IMR-90 (cell line): ENCODE measurements at places on chromosomes 6 and 20. TPM values are rescaled to one million over a fixed set of nuclear protein-coding genes. Genes with fewer than 3 reads are reported as not detected.

SIRPD gene
- not detected in 2 replicates for total RNA-seq

THBD gene
- under 0.01 TPM in 1 of 2 replicates, not detected in the other for total RNA-seq

FBXO5 gene
- total RNA-seq = 16.7 and 25.3 TPM in 2 replicates

TRIM40 gene
- not detected in 2 replicates for total RNA-seq

SPDEF gene
- not detected in 2 replicates for total RNA-seq

BPIFB2 gene
- total RNA-seq = not detected in 2 replicates

NKAIN4 gene
- not detected in 2 replicates for total RNA-seq

LHFPL5 gene
- total RNA-seq = not detected in 2 replicates

MYLK4 gene
- under 0.01 TPM in 2 replicates for total RNA-seq

DNAH8 gene
- total RNA-seq = under 0.01 TPM in 1 of 2 replicates, not detected in the other

DNA sequence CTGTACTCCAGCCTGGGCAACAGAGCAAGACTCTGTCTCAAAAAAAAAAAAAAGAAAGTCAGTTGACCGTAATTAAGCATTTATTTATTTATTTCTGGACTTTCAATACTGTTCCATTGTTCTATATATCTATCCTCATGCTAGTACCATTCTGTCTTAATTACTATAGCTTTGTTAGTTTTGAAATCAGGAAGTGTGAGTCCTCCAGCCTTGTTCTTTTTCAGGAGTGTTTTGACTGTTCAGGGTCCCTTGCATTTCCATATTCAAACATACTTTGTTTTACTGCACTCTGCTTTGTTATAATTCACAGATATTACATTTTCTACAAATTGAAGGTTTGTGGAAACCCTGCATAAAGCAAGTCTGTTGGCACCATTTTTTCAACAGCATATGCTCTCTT, 36.7 kb upstream of the ASXL1 start:
- no peak overlapping the region for H3K4me3 ChIP-seq
- peaks cover 9% of the 10 kb centered on the region for H3K4me1 ChIP-seq
- H3K36me3 ChIP-seq = peaks cover 15% of the 10 kb centered on the region
- no peaks in the 10 kb centered on the region for H3K27me3 ChIP-seq
- DNase-seq = no peak

DNA sequence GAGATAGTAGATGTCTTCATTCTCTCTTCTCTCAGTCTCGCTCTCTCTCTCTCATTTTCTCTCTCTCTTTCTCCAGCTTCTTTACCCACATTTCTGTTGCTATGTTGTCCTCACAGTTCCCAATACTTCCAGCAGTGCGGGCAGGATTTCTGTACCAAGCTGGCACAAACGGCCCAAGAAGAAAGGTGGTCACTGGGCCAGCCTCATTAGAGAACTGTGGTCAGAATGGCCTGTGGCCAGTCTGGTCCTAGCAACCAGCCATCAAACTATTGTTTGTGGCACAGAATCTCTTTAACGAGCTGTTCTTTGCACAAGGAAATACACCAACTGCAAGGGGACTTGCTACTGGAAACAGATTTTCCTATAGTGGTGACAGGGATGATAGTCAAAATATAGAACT, 81.3 kb downstream of the SEL1L2 start:
- DNase-seq = no peak
- no peaks in the 10 kb centered on the region for H3K27me3 ChIP-seq
- H3K36me3 ChIP-seq = no peaks in the 10 kb centered on the region
- H3K4me3 ChIP-seq = no peak overlapping the region
- no peak overlapping the region for H3K27ac ChIP-seq

DNA sequence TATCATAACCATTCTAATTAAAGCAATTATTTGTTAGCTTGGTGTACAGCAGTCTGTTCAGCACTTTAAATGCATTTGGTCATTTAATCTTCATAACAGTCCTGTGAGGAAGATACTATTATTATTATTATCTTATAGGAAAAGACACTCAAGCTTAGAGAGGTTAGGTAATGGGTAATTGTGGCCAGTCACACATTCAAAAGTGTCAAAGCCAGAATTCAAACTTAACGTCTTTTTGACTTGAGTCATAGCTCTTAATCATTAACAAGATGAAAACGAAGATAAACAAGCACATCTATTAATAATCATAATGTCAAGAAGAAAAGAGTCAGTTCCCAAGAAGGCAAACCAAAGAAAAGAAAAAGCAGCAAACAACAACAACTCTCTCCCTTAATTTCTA, 251.0 kb downstream of the SYNE1 start:
- H3K27ac ChIP-seq = no peak overlapping the region
- H3K27me3 ChIP-seq = no peaks in the 10 kb centered on the region

GRCh38 chr6:150666071-150666470, 66.4 kb downstream of the PLEKHG1 start:
- H3K27ac ChIP-seq = no peak overlapping the region
- no peak overlapping the region for H3K4me3 ChIP-seq
- H3K4me1 ChIP-seq = peaks cover 2% of the 10 kb centered on the region; the same call in 1 of the 2 replicates
- no peaks in the 10 kb centered on the region for H3K27me3 ChIP-seq

DNA sequence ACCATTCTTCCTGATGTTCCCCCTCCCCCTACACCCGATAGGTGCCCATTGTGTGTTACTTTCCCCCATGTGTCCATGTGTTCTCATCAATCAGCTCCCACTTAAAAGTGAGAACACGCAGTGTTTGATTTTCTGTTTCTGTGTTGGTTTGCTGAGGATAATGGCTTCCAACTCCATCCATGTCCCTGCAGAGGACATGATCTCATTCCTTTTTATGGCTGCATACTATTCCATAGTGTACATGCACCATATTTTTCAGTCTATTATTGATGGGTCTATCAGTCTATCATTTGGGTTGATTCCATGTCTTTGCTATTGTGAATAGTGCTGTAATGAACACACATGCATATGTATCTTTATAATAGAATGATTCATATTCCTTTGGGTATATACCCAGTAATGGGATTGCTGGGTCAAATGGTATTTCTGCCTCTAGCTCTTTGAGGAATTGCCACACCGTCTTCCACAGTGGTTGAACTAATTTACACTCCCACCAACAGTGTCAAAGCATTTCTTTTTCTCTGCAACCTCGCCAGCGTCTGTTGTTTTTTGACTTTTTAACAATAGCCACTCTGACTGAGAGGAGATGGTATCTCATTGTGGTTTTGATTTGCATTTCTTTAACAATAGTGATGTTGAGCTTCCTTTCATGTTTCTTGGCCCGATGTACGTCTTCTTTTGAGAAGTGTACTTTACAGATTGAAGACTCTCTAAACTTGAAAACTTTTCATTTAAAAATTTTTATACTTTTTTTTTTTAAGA, 41.0 kb upstream of the GCNT2 start:
- no peak overlapping the region for H3K27ac ChIP-seq
- no peak for DNase-seq
- H3K4me3 ChIP-seq = no peak overlapping the region
- no peaks in the 10 kb centered on the region for H3K4me1 ChIP-seq

GRCh38 chr6:117930645-117931044, 23.6 kb downstream of the SLC35F1 start:
- DNase-seq = no peak
- H3K27ac ChIP-seq = no peak overlapping the region
- H3K36me3 ChIP-seq = no peaks in the 10 kb centered on the region
- H3K4me3 ChIP-seq = no peak overlapping the region
- H3K27me3 ChIP-seq = no peaks in the 10 kb centered on the region

DNA sequence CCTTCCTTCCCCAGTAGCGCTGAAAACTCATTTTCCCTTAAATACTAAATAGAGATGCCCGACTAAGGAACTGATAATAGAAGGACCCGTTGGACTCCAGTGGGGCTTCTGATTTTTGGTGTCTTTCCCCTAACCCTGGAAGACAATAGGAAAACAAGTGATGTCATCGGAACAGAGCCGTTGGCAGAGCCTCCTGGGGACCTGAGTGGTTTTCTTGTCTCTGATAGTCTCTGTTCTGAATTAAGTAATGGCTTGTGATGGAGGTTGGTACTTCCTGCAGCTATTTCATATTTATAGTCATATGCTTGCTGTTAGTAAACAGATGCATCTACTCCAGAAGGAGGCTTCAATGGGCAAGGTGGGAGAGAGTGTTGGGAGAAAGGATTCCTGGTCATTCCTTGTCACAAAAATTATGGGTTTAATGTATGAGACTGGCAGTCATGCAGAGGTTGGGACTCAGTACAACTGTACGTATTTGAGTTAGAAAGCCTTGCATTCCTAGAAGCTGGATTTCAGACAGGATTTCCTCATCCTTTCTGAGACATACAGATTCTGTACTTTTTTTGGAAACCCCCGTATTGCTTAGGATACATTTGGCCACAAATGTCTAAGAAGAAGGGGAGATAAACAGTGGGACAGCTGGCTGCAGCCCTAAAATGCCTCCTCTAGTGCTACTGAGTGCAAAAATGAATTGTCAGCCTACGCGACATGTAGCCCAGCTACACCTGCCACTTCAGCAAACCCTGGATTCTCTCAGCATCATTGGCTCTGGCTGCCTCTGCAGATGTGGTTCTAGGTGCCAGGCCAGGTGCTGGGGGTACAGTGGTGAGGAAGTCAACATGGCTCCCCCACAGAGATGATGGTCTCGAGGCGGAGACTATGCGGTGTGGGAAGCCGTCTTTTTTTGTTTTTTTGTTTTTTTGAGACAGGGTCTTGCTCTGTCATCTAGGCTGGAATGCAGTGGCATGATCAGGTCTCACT, 38.1 kb downstream of the CDS2 start:
- H3K4me3 ChIP-seq = no peak overlapping the region
- no peaks in the 10 kb centered on the region for H3K36me3 ChIP-seq
- no peak for DNase-seq
- H3K27ac ChIP-seq = no peak overlapping the region
- H3K4me1 ChIP-seq = peaks cover 10% of the 10 kb centered on the region

DNA sequence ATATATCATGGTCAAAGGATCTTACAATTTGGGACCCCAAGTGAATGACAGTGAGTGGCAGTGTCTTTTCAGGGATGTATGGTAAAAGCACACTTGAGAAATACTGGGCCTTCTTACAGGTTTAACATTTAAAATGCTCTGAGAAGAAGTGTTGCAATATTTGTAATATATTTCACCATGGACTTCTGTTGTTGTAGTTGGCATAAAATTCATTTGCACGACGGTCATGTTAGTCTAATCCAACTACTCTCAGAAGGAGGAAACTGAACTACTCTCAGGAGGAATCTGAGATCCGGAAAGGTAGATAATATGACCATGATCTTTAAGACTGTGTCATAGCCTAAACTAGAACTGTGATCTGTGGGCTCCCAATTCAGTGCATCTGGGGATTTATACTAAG, 700.1 kb downstream of the HDGFL1 start:
- DNase-seq = peak; percentile 28
- no peak overlapping the region for H3K4me3 ChIP-seq
- no peak overlapping the region for H3K27ac ChIP-seq
- H3K36me3 ChIP-seq = no peaks in the 10 kb centered on the region
- H3K27me3 ChIP-seq = no peaks in the 10 kb centered on the region

GRCh38 chr6:76593668-76594067, 521.2 kb upstream of the IMPG1 start:
- H3K27me3 ChIP-seq = no peaks in the 10 kb centered on the region
- H3K4me1 ChIP-seq = no peaks in the 10 kb centered on the region
- no peaks in the 10 kb centered on the region for H3K36me3 ChIP-seq
- H3K27ac ChIP-seq = no peak overlapping the region

DNA sequence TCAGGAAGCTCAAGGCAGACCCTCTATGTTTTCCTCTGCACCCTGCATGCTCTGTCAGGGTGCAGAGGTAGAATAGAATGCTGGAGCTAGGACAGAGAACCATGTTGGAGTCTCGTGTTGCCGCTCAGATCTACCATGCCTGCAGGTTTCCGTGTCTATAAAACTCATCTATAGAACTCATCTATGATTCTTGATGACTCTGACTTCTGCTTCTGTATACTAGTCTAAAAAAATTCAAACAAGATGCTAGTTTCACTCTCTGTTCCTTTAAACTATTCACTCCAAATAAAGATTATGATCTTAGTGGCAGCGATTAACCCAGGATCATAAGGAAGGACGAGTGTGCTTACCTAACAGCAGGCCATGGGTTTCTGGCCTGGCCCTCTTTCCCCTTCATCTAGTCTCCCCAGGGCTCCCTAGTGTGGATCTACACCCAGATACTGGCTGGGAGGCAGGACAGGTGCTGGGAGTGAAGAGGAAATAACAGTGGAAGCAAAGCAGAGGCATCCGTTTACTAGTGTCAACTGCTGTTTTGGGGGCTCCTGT, 162.7 kb upstream of the SUPT3H start:
- no peak for DNase-seq
- H3K27me3 ChIP-seq = no peaks in the 10 kb centered on the region
- no peak overlapping the region for H3K4me3 ChIP-seq
- peaks cover 4% of the 10 kb centered on the region; the same call in 1 of the 2 replicates for H3K4me1 ChIP-seq

DNA sequence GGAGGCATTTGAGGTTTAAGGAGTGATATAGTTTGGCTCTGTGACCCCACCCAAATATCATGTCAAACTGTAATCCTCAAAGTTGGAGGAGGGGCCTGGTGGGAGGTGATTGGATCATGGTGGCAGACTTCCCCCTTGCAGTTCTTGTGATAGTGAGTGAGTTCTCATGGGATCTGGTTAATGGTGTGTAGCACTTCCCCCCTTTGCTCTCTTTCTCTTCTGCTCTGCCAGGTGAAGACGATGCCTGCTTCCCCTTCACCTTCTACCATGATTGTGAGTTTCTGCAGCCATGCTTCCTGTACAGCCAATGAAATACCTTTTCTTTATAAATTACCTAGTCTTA, 1.7 kb upstream of the HDDC2 start:
- H3K4me1 ChIP-seq = peaks cover 4% of the 10 kb centered on the region
- no peaks in the 10 kb centered on the region; the same call in 1 of the 2 replicates for H3K27me3 ChIP-seq
- H3K4me3 ChIP-seq = no peak overlapping the region
- DNase-seq = no peak

DNA sequence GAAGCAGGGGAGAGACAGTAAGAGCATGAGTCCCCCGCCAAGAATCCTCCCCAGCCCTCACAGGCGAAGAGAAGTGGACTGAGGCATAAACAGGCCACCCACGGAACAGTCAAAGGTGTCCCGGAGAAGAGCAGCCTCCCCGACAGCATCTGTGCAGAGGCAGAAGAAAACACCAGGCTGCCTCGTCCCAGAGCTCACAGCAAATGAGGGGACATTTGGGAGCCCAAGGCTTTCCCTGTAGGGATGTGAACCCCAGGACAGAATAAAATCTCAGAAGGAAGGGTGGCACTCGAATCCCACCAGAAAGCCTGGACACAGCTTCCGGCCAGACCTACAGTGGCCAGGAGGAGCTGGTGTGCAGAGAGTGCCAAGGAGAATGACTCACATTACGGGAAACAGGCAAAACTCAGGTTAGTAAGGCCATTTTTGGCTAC, 90.4 kb downstream of the DLL1 start:
- no peaks in the 10 kb centered on the region for H3K36me3 ChIP-seq
- no peak overlapping the region for H3K4me3 ChIP-seq
- no peaks in the 10 kb centered on the region for H3K27me3 ChIP-seq
- peak; percentile 13 for DNase-seq

- no peaks in the 10 kb centered on the region for H3K4me1 ChIP-seq
- H3K27me3 ChIP-seq = peaks cover 12% of the 10 kb centered on the region
- no peak for DNase-seq
- H3K27ac ChIP-seq = no peak overlapping the region
These were observed 4.2 kb downstream of the MOG start for GRCh38 chr6:29661071-29661470.

- DNase-seq = peak; percentile 59
- H3K36me3 ChIP-seq = peaks cover 19% of the 10 kb centered on the region
- no peak overlapping the region for H3K4me3 ChIP-seq
- H3K27me3 ChIP-seq = no peaks in the 10 kb centered on the region
These were observed 7.5 kb downstream of the ESF1 start for GRCh38 chr20:13777171-13777601.

GRCh38 chr20:40966103-40966502, 62.5 kb upstream of the TOP1 start:
- no peaks in the 10 kb centered on the region for H3K36me3 ChIP-seq
- peaks cover 2% of the 10 kb centered on the region; the same call in 1 of the 2 replicates for H3K4me1 ChIP-seq
- H3K4me3 ChIP-seq = no peak overlapping the region
- DNase-seq = no peak
- H3K27ac ChIP-seq = no peak overlapping the region
- no peaks in the 10 kb centered on the region for H3K27me3 ChIP-seq

GRCh38 chr20:8803941-8804340, 264.9 kb upstream of the PLCB4 start:
- H3K4me3 ChIP-seq = no peak overlapping the region
- H3K27ac ChIP-seq = no peak overlapping the region
- H3K36me3 ChIP-seq = no peaks in the 10 kb centered on the region
- DNase-seq = no peak
